Esophagus muscularis mucosa (tissue), 4 donors: ENCODE measurements at places on chromosomes 1 and 21. TPM values are rescaled to one million over a fixed set of nuclear protein-coding genes. Genes with fewer than 3 reads are reported as not detected.
A peak's percentile ranks its signal among the peaks of the same experiment; 100 is the strongest.

ALX3 gene
- total RNA-seq = not detected

GRCh38 chr1:68128157-68128556, 77.7 kb upstream of the DIRAS3 start:
- peaks cover 74% of the 10 kb centered on the region for H3K36me3 ChIP-seq
- H3K4me3 ChIP-seq = no peak overlapping the region
- peaks cover 38% of the 10 kb centered on the region for H3K4me1 ChIP-seq
- H3K27me3 ChIP-seq = no peaks in the 10 kb centered on the region

DNA sequence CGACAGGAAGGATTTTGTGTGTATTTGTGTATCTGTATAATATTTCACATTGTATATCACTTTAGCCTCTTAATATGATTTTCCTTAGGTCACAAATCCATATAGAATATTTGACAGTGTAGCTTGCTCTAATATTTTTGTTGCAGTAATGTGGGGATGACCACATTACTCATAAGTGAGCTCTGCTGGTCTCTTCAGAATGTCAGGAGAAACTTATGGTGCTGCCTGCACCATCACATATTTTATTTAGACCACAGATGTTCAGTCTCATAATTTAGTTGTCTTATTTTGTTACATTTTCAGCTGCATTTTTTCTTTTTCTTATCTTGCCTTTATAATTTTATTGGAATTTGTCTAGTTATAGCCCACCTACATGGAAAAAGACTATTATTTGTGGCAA, 205.3 kb downstream of the PBX1 start:
- no peak for DNase-seq
- H3K4me3 ChIP-seq = no peak overlapping the region
- no peaks in the 10 kb centered on the region for H3K36me3 ChIP-seq
- H3K27ac ChIP-seq = peak overlapping the region; percentile 77
- no peaks in the 10 kb centered on the region for H3K27me3 ChIP-seq
- H3K4me1 ChIP-seq = peaks cover 70% of the 10 kb centered on the region

- no peak overlapping the region for H3K27ac ChIP-seq
- no peaks in the 10 kb centered on the region for H3K27me3 ChIP-seq
- H3K4me1 ChIP-seq = peaks cover 20% of the 10 kb centered on the region
- DNase-seq = peak; percentile 74
- no peak overlapping the region for H3K4me3 ChIP-seq
- no peaks in the 10 kb centered on the region for H3K36me3 ChIP-seq
Measured at GRCh38 chr1:93817819-93818569, 61.0 kb downstream of the DNTTIP2 start.

DNA sequence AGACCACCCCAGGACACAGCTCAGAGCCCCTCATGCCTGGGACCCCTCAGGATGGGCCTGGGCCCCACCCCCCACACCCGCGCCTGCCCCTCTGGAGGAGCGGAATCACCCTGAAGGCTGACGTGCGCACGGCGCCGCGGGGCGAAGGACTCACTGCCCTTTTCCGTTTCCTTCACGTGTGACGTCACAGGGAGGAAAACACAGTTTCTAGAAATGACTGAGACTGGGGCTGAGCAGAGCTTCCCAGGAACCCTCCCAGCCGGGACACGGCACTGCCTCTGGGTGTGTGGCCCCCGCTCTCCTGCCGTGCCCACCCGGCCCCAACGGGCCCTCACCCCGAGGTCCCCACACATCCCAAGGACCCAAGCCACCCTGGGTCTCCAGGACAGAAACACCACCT, 5.4 kb upstream of the TNFRSF4 start:
- H3K4me1 ChIP-seq = no peaks in the 10 kb centered on the region
- H3K36me3 ChIP-seq = peaks cover 59% of the 10 kb centered on the region
- no peaks in the 10 kb centered on the region for H3K27me3 ChIP-seq
- DNase-seq = no peak

TAGLN2 gene
- total RNA-seq = 276 TPM

CD1D gene
- 2.0 TPM for total RNA-seq

DNA sequence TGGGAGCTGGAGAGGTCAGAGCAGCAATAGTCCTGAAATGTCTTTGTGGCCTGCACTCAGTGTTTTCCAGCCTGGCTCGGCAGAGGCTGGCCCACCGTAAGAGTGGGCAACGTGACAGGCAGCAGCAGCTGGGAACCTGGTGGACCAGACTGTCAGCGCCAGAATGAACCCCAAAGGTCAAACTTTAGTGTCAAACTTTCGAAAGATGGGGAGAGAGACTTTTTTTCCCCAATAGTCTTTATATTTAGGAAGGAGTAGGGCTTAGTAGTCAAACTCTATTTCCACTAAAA, 10.3 kb downstream of the BLACAT1 start:
- DNase-seq = no peak
- no peaks in the 10 kb centered on the region for H3K36me3 ChIP-seq
- no peaks in the 10 kb centered on the region for H3K27me3 ChIP-seq
- peak overlapping the region; percentile 68 for H3K27ac ChIP-seq
- peak overlapping the region; percentile 52 for H3K4me3 ChIP-seq

GRCh38 chr1:229102741-229103391, 168.0 kb upstream of the RAB4A start:
- no peak overlapping the region for H3K4me3 ChIP-seq
- no peak overlapping the region for H3K27ac ChIP-seq
- no peaks in the 10 kb centered on the region for H3K27me3 ChIP-seq
- no peak for DNase-seq
- peaks cover 12% of the 10 kb centered on the region for H3K4me1 ChIP-seq
